Left renal pelvis (tissue), 4 donors: ENCODE measurements at places on chromosomes 6 and 20. TPM values are rescaled to one million over a fixed set of nuclear protein-coding genes. Genes with fewer than 3 reads are reported as not detected.

The DSP gene
- 95.4 TPM for polyA plus RNA-seq

The TREM1 gene
- polyA plus RNA-seq, result 0.34 TPM

The HLA-DRB1 gene
- polyA plus RNA-seq, result 24.8 TPM

The EYA4 gene
- 22.4 TPM for polyA plus RNA-seq

DNA sequence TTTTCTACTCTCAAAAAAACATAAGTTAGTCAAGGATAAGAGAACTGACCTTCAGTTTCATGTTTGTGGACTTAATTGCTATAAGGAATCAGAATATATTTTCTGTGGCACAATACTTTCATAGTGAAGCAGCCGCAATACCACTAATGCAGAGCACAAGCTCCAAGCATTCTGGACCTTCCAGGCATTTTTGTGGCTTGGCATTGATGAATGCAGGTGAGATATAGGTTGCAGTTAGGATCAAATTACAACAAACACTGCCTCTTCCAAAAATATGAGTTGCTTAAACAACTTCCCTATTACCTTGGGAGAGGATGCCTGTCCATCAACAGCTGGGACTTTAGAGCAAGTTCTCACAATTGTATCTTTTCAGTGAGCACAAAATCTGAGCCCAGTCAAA lies 162.8 kb upstream of the RSPO3 start:
- DNase-seq, result no peak

DNA sequence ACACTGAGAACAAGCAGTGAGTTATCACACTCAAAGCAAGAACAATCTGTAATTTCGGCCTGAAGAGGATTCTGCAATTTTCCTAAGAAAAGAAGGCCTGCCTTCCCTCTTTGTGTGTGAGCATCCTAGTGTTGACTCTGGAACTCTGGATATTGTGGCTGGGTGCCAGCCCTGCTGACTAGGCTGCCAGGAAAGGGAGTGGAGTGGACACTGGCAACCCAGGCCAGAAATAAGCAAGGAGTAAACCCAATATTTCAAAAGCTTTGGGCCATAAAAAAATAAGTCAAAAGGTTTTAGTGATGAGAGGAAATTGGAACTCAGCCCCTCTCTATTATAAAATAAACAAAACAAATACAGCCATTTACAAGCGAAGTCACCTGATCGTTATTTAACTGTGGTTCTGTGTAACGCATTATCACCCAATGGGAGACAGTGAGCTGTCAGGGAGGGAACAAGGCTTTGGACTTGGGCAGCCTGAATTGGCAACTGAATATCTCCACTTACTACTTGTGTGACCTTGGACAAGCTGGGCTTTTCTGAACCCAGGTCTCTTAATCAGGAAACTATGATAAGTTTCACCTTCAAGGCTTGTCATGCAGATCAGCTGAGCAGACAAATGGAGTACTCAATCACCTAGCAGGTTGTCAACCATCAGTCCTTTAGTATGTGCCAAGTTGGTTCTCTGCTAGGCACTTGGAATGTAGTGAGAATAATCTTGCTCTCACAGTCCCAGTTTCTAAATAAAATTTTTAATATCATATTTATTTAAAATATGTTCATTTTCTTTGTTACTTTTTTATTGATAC lies 196.2 kb downstream of the PAX1 start:
- no peak for DNase-seq

DNA sequence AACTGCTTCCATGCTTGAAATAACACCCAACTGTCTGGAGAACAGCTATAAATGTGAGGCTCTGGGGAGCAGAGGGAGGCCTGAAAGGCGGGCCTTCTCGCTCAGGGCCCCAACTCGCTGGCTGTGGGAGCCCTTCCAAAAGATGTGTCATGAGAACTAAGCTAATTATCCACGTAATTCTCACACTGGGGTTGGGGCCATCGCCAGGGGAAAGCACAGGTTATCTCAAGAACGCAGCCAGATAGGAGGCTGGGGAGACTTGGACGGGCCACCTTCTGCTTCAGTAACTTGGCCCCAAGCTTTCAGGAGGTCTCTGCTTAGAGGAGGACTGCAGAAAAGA lies 1.6 kb downstream of the PXDC1 start:
- no peak for DNase-seq

- no peak for DNase-seq
These were observed 54.5 kb downstream of the TRMT11 start for GRCh38 chr6:126040826-126041225.

- no peak for DNase-seq
These were observed 16.7 kb upstream of the PRDM1 start for GRCh38 chr6:106069478-106069877.

GRCh38 chr20:17556837-17557674 lies 12.8 kb upstream of the DSTN start:
- no peak for DNase-seq

DNA sequence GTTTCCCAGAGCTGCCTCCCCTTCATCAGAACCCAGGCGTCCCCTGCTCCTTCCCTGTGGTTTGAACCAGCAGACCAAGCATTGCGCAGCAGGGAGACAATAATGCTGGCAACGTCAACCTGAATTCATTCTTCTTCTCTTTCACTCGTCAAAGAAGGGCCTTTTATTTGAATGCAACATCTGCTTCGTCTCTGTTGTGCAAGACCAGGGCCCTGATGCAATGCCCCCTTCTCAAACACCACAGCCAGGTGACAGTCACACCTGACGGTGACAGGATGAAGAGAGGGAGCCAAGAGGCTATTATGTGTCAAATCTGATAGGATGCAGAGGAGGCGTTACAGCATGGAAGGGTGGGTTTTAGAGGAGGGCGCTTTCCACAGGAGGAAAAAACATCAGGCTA lies 8.0 kb downstream of the INSM1 start:
- DNase-seq, result no peak

DNA sequence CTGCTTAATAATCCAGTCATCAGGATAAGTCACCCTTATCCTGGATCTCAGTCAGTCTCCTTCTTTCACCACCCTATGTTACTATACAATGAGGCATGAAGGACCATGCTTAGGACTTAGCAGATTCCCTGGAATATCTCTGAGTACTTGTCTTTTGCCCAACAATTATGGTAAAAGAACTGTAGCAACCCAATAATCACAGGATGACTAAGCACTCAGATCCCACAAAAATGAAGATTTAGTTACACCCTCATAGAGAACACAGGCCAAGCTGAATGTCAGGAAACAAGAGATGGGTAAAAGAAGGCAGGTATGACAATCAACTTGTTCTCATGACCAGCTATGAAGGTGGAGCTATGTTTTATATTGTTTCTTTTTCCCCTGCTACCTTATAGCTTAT lies 91.4 kb downstream of the EDN1 start:
- DNase-seq, result no peak

DNA sequence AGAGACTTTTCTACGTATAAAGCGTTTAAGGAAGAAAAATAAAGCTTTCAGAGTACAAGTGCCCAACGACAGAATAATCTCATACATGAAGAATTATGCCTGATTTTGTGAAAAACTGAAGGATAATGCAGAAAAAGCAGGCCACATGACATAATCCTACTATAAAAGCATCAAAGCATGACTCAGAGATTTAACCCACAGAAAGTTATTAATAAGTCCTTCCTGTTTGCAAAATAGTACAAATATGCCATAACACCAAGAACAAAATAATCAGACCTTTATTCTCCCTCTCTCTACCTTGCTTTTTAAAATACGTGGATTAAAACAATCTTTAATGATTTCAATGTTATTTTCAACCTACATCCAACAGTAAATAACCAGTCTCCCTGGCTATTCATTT lies 118.6 kb upstream of the BCLAF1 start:
- DNase-seq, result no peak

GRCh38 chr6:148175550-148176188 lies 167.0 kb upstream of the SASH1 start:
- DNase-seq, result no peak

GRCh38 chr20:21219686-21220085 lies 83.4 kb upstream of the XRN2 start:
- no peak for DNase-seq

DNA sequence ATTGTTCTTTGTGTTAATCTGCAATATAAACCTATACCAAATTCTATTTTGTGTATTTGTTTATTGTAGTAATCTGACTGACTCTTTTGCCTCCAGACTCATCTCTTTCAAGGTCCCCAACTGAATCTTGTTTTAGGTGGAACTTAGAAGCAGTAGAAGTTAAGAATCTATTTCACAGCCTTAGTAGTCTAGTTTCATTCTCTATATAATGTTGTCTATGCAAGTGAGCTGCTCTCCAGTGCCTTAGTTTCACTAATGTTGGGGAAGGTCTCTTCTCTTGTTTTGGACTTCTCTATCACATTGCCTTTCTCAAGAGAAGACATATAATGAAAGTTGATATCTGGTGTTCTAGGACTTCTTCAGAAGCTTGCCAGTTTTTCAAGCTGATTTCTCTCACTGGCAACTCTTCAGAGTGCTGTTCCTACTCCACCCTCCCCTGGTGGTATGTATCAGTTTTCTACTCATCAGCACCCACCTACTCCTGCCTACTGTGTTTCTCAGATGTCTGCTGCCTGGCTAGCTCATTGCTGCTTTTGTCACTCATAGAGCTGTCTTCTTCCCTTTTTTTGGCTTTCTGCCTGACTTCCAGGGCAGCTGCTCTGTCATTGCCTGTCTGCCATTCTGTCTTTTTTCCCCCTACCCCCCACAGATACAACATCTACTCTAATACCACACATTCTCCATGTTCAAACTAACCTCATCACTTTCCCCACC lies 82.1 kb downstream of the PTPRA start:
- DNase-seq, result no peak

DNA sequence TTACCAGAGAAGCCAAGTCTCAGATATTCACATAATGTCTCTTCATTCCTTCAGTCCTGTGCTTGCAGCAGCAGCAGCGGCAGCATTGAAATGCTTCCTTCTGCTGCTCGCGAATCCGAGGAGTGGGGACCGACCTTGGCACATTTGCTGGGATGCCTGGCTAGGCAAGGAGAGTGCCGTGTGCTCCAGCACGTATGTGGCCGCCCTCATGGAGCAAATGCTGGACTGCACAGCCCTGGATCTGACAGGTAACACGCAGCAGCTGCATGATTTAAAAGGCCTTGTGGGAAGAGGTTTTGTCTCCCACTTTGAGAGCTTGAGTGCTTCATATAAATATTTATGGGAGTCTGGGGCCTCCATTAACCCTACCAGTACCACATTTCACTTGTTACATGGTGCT lies 9.9 kb downstream of the MAFB start:
- no peak for DNase-seq

DNA sequence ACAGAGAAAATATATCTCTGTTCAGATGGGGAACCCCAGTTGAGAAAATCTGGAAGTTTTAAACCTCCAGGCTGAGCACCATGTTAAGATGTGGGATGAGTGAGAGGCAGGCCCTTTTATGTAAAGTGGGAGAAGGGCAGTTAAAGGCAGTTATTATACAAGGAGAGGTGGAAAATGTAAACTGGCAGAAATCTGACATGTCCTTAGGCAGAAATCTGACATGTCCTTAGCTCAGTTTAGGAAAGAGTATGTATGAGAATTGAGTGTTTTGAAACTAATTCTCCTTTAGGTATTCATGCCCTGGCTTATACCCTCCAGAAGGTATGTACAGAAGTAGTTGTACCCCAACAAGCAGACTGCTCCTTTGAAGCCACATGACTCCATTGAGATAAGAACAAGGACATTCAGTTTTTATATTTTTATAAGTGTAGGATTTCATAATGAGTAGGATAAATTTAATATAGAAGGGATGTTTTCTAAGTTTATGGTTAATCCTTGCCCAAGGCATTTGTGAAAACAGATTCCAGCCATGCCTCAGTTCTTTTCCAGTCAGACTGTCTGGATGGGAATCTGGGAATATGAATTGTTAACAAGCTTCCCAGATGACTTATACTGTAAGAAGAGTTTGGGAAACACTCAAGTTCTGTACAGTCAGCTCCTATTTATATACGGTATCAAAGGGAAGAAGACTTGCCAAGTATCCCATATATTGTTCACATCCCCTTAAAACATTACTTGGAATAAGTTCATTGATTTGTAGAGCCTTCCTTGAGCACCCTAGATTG lies 87.7 kb downstream of the SCAND1 start:
- DNase-seq, result no peak

- no peak for DNase-seq
These were observed 42.2 kb downstream of the DTNBP1 start for GRCh38 chr6:15620611-15621010.

DNA sequence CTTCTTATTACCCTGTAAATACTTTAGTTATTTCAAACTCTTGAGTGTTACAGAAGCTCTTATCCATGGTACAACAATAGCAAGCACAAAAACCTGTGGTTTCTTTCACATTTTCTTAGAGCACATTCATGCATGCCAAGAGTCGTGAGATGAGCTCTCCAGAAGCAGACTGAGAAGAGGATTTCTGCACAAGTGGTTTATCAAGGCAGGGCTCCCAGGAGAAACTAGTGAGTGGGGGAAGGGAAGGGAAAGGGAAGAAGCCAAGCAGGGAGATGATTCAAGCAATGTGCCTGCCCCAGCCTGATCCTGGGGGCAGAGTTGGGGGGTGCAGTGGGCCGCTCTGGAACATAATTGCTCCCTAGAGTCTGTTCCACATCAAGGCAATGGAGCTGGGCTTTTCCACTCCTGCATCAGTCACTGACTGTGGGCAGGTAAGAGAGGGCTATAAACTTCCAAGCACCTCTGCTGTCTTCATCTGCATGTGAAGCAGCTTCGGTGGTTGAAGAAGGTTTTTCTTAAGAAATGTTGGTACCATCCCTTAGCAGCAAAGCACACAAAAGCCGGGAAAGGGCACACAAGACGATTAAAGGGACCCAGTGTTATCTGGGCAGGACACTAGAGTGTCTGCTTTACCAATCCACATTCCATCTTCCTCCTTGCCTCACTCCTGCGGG lies 152.1 kb downstream of the PLCB4 start:
- no peak for DNase-seq

- DNase-seq, result no peak
These were observed 41.7 kb downstream of the CNKSR3 start for GRCh38 chr6:154468760-154469159.

DNA sequence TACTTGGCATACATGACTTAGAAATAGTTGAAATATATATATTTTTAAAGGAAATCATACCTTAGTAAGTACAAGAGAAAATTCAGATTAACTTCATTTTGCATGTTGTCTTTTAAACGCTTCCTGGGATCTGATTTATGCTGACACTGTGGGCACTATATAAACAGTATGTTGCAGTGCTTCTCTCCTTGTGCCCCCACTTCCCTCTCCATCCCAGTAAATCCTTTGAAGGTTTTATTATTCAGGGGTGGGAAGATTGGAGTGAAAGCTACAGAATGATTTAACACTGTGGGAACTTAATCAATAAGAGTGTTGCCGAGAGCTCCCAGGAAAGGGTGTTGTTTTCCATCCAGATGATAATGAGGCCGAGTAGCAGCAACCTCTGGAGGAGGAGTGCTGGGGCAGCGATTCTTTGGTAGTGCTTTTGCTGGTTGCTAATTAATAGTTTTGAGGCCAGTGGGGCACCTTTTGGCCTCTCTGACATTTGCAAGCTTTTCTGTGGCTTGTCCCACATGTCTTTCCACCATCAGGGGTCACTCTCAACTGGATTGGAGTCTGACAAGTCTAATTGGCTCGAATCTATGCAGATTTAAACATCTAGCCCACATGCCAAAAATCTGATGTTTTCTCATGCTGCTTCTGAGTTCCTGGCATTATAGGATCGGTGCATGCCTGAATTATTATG lies 183.0 kb upstream of the MMS22L start:
- no peak for DNase-seq
